Trophoblast cell (in vitro differentiated cells and primary cell): ENCODE measurements at places on chromosomes 5 and 9.

GRCh38 chr9:35700031-35700430 lies 10.3 kb upstream of the TPM2 start:
- DNase-seq: no peak

DNA sequence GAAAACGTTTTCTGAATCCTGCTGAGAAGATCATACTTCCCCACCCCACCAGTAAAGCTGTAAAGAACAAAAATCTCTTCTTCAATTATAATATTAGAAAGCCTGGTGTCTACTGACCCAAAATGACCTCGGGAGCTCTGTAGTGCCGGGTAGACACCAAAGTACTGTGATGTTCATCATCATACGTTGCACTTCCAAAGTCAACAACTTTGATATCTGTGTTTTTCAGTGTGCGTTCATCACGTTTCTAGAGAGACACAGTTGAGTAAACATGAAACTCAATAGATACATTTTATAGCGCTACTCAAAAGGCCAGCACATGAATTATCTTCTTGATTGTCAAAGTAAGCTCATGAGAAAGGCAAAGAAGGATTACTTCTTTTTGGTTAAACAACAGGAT lies 14.6 kb downstream of the CLK4 start:
- DNase-seq: no peak

DNA sequence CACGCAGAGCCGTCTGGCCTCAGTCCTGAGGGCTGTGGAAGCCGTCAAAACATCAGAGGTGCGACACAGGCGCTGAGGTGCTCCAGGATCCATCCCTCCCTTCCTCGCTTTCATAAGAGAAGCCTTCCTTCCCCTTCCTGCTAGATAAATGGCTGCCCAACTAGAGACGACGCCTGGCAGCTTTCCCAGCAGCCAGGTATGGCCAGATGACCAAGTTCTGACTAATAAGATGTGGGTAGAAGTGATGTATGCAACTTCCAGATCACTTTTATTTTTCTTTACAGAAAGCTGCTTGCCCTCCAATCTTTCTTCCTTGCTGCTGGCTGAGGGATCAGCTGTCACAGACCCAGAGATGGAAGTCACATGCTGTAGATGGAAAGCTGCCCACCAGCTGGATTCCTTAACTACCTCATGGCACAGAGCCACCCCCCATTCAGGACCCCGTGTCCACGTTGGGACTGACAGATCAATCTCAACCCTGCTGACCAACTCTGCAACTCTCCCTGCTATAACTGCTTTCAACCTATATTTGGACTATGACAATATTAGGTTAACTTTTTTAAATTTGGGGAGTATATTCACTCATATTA lies 8.8 kb downstream of the MAPK9 start:
- DNase-seq: peak; percentile 26

DNA sequence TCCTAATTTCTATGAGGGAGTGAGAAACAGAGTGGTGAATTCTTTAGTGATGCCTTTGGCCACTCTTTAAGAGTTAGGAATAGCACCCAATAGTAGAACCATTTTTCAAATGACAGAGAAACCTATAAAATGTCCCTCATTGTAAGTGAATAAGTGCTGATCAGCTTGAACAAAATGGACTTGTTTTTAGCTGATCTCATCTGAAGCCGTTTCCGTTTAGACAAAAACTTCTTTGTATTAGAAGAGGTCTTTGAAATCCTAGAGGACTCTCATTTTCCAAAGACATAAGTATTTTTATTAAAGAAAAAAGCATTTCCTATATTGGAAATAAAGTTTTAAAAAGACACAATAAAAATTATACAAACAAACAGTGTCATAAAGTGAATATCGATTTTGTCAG lies 273.9 kb downstream of the ARHGEF28 start:
- DNase-seq: no peak

DNA sequence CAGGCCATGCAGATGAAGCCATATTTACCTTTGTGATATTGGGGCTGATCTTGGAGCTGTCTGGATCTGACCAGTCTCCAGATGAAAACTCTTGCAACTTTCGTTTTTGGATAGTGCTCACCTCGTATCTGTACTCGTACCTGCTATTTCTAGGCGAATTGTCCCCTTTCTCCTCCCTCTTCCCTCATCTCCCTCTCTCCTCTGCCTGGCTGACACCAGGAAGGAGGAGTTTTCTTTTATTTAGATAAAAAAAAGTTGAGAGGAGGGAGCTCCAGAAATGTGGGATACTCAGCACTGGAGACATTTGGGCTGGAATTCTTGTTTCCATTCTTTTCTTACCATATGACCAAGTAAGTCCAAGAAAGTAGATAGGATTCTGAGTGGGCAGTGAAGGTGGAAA lies 54.6 kb upstream of the ABL1 start:
- no peak for DNase-seq

GRCh38 chr5:93247105-93247504 lies 333.9 kb downstream of the NR2F1-AS1 start:
- no peak for DNase-seq

GRCh38 chr5:10301266-10301665 lies 6.4 kb downstream of the CMBL start:
- DNase-seq: no peak

- peak; percentile 27 for DNase-seq
These were observed 150.1 kb upstream of the SLC27A6 start for GRCh38 chr5:128815201-128815600.

DNA sequence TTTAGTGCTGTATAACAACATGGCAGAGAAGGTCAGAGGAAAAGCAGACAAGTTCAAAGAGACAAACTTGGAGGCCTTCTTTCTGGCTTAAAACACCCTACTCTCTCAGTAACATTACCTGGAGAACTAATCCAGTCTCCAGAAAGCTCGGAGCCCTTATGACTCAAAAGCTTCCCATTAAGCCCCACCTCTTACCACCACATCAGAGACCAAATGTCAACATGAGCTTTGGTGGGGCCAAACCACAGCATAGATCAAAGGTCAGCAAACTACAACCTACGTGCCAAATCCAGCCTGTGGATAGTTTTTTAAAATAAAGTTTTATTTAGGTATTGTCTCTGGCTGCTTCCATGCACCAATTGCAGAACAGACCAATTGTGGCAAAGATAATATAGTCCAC lies 589.9 kb downstream of the DNAH5 start:
- DNase-seq: no peak

DNA sequence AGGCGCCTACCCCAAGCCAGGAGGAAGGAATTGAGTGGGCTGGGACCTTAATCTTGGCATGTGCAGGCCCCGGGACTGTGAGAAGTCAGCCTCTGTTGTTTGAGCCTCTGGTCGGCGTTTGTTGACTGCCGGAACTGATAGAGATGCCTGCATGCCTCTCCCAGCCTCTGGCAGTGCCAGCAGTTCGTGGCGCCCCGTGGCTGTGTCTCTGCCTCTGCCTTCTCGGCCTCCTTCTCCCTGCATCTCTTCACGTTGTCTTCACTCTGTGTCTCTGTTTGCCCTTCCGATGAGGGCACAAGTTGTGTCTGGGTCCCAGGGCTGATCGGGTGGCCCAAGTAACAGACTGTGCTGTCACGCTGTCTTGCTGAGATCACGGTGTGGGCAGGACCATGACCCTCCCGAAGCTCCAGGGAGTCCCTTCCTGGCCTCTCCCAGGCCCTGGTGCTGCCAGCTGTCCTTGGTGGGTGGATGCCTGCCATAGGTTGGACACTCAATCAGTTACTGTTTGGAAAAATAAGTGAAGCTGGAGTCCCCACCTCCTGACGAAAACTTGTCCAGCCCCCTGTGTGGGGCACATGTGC lies 133.5 kb upstream of the LPCAT1 start:
- no peak for DNase-seq

DNA sequence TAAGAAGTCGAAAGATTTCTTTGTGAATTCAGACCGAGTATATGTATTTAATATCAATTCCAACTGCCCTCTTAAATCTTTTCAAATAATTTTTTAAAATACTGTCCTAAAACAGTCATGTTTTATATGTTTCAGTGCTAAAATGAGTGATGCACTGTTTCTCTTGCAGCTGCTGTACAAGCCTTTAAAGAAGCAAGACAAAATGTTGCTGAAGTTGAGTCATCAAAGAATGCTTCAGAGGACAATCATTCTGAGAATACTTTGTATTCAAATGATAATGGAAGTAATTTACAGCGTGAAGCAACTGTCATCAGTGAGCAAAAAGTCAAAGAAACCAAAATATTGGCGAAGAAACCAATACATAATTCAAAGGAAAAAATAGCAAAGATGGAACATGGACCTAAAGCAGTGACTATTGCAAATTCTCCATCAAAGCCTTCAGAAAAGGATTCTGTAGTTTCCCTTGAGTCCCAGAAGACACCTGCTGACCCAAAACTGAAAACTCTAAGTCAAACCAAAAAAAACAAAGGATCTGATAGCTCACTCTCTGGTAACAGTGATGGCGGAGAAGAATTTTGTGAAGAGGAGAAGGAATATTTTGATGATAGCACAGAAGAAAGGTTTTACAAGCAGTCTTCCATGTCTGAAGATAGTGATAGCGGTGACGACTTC lies 58.0 kb downstream of the LOX start:
- peak; percentile 60 for DNase-seq

DNA sequence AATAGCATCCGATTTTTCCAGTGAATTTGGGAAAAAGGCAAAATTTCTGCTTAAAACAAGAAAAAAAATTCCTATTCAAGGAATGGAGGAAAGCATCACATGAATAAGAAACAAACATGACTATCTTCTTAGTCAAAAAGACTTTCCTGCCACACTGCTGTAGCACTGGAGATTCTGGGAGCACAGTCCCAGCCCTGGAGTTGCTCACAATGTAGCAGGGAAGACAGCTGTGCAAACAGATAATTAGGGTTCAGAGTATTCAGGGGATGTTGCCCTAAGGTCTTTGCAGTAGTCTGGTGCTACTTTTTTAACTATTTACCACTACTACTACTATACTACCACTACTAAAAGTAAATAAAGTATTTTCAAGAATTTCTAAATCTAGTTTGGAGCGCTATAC lies 86.5 kb downstream of the BNC2 start:
- no peak for DNase-seq

DNA sequence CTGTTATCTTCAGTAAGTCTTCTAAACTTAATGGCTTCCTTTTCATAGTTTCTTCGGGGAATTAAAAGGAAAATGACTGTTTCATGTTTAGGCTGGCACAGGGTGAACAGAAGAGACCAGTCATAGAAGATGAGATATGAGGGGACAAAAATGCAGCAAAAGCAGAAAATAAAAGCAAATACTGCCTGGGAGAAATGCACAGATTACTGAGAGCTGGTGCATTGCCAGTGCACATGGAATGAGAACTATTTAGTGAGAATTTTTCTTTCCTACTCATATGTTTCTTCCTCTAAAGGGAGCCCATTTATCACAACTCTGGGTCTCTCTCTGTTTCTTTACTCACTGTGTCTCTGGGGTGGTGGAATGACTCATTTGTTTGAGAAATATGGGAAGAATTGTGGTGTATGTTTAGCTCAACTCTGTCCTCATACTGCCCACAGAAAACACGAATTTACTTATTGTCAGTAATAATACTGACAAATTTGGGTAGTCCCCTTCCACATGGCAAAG lies 25.9 kb upstream of the ANKRD55 start:
- peak; percentile 28 for DNase-seq
